ENCODE measurements at places on chromosomes 11 and 22.
A peak's percentile ranks its signal among the peaks of the same experiment; 100 is the strongest.

GRCh38 chr11:120713296-120713695 is 201.7 kb downstream of the GRIK4 start:
- DNase-seq: no peak

DNA sequence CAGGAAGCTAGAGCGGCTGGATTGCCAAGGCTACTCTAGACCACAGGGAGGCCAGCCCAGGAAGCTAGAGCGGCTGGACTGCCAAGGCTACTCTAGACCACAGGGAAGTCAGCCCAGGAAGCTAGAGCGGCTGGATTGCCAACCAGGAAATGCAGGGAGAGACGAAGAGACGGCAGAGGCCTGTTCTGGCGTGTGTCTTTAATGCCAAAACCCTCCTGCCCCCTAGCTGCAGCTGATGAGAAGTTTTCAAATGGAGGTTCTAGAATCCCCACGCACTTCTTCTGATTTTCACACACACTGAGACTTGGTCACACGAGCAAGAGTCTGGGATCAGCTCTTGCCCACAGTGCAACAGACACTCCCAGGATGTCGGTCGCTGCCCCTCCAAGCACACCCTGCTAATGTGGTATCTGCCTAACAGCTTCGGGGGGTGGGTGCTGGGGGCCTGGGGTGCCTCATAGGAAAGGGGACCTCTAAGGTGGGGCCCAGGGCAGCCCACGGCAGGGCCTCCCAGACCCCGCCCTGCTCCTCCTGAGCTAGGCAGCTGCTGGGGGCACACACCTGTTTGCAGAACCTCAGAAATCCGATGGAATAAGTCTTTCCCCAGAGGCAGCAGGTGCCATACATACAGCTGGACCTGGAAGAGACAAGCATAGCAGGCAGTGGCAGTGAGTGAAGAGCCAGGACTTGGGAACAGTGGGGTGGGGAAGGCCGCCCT is 28.5 kb downstream of the MAFF start:
- DNase-seq: no peak

GRCh38 chr11:18671246-18671645 is 27.3 kb upstream of the TMEM86A start:
- no peak for DNase-seq

- no peak for DNase-seq
These were observed 40.2 kb downstream of the HTR3A start for GRCh38 chr11:114015117-114015516.

DNA sequence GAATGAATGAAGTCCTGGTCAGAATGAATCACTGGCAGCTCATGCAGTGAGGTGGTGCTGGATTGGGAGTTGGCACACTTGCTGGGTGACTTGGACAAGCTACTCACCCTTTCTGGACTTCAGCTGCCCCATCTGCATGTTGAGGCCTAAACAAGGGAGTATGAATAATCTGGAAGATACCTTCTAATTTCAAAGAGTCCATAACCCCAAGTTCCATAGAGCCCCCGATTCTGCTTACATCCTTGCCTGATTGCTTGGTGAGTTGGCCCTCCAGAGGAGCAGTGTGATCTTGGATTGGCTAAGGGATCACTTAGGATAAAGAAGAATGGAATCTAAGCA is 18.3 kb upstream of the ACCSL start:
- DNase-seq: no peak

GRCh38 chr11:9615031-9615451 is 41.6 kb downstream of the WEE1 start:
- DNase-seq: no peak

DNA sequence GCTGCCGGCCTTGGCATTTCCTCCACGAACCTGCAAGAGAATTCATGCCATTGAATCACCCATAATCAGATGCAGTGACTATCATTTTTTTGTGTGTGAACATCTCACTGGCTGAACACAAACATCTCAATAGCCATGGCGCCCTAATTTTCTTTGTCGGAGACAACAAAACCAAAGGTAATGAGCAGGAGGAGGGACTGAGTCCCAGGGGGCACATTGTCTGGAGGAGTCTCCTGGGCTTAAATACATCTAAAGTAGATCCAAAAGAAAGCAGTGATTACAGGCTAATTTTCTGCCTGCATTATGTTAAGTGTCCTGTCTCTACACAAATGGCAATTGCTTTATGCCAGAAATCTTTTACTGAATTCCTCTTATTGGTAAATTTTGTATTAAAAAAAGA is 113.5 kb downstream of the NTM start:
- DNase-seq: no peak

DNA sequence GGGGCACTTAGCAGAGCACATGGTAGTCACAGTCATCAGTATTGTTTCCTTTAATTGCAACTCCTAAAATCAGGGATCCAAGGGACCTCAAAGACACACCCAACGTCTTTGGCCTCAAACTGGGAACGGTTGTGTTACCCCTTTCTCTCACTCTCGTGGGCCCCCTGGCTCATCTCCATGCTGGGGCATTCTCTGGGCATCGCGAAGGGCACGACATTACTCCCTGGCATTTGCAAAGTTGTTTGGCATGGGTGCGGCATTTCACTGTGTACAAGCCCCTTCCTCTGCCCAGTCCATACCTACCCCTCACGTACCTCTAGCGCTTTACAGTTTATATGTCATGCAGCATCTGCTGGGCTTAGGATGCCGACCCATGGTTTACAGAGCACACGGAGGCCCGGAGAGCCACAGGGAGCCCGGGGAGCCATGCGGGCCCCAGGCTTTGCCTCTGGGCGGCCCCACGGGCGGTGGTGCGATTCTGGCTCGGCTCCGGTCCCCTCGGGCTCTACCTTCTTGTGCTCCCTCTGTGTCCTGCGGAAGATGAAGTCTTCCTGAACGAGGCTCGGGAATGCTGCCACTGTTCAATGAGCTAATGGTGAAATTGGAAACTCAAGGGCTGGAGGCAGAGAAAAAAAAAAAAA is 21.9 kb upstream of the CACNG2 start:
- DNase-seq: no peak

- DNase-seq: no peak
These were observed 21.0 kb upstream of the MS4A6E start for GRCh38 chr11:60305906-60306619.

DNA sequence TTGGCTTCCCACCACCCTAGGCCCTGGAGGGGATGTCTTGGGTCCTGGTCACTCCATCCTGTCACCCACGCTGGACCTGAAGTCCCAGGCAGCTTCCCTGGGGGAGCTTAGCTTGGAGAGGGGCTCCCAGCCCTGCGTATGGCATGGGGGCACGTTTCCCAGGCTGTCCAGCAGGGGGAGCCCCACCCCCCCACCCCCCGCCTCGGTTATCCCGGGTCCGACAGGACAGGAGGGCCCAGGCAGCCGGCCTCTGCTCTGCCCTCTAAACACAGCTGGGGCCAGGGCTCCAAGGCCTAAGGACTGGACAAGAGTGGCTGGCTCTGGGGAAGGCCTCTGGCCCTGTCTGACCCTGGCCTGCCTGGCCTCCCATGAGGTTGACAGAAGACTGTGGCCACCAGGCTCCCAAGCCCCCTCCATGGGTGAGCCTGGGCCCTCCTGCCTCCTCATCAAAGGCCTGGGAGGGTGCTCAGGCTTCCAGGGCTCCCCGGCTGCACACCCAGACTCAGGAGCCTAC is 104.8 kb downstream of the NECTIN1 start:
- DNase-seq: no peak

DNA sequence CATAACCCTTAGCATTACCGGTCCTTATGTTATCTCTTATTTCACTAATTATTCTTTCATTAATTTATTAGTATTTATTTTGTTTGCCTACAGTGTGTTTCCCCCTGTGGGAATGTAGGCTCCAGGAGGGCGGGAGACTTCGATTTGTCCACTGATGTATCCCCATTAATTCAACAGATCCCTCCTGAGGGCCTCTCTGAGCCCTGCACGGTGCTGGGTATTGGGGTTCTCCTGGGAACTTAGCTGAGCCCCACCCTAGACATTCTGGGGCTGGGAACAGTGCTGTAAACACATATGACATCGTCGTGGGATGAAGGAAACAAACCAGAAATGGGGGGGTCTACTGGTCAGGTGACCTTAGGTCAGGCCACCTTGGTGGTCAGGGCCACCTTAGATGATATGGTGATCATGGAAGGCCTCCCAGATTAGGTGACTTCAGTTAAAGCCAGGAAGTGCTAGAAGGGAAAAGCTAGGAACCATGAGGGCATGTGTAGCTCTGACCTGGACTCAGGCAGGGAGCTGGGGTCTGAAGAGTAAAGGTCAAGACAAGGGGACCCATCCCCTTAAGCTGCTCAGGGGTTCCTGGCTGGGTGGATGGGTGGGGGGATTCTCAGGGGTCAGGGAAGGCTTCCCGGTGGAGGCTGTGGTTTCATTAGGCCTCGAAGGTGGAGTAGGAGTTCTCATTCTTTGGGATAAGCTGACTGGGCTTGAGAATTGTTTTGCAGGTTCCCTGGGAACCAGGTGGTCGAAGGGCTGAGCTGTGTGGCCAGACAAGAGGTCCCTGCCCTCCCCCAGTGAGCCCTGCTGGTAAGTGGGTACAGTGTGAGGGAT is 1.0 kb downstream of the PHETA2 start:
- DNase-seq: no peak

DNA sequence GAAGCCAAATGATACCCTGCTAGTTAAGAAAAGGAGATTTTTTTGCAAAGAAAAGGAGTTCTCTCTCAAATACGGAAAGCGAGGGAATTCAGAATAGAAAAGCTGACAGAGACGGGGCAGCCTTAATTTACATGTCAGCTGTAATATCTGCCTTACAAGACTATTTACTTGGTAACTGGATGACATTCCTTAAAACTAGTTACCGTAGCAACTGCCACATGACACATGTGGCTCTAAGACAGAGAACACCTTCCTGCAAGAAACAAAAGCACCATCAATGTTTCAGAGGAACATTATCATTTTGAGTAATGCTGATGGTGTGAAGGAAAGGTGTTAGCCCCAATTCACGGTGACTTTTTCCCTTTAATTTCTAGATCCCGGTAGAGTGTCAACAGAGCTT is 222.1 kb downstream of the LRRC4C start:
- no peak for DNase-seq

- DNase-seq: no peak
These were observed 135.2 kb downstream of the TTC28 start for GRCh38 chr22:28544431-28544868.

GRCh38 chr11:97856666-97857065 is 1164.1 kb upstream of the CNTN5 start:
- no peak for DNase-seq

GRCh38 chr11:74683941-74684481 is 47.2 kb downstream of the CHRDL2 start:
- DNase-seq: no peak

DNA sequence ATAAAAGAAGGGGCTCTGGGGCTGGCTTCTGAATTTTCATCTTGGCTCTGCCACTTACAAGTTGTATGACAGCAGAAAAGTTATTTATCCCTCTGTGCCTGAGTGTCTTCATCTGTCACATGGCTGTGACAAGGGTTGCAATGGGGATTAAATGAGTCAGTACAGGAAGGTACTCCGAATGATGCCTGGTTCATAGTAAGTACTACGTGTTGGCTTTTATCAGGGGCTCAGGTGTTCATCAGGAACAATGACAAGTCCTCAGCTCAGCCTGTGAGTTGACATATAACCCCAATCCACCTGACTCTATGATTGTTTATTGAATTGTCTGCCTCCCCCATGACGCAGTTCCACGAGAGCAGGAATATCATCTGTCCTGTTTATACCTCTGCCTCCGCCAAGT is 45.7 kb downstream of the PAMR1 start:
- DNase-seq: no peak

DNA sequence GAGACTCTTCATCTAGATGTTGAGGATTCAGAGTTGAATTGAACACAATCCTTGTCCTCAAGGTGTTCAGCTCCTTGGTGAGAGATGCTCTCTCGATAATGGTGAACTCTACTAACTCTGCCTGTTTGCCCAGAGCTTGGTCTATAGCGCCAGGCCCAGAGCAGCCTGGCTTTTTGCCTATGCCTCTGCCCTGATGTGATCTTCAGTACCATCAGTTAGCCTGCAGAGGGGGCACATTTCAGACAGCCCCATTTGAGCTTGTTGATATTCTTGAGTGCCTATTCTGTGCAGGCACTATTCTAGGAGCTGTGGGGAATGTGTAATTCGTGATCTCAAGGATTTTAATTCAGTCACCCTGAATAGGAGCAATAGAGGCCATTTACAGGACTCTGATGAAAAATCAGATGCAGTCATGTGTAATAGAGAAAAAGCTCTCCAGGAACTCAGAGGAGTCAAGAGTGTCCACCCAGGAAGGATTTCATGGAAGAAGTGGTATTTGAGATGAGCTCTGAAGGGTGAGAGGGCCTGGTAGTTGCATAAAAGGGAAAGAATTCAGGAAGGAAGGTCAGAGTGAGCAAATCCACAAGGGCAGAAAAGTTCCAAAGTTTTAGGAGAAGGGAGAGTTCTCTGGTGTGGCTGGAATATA is 19.3 kb downstream of the GTPBP1 start:
- no peak for DNase-seq

DNA sequence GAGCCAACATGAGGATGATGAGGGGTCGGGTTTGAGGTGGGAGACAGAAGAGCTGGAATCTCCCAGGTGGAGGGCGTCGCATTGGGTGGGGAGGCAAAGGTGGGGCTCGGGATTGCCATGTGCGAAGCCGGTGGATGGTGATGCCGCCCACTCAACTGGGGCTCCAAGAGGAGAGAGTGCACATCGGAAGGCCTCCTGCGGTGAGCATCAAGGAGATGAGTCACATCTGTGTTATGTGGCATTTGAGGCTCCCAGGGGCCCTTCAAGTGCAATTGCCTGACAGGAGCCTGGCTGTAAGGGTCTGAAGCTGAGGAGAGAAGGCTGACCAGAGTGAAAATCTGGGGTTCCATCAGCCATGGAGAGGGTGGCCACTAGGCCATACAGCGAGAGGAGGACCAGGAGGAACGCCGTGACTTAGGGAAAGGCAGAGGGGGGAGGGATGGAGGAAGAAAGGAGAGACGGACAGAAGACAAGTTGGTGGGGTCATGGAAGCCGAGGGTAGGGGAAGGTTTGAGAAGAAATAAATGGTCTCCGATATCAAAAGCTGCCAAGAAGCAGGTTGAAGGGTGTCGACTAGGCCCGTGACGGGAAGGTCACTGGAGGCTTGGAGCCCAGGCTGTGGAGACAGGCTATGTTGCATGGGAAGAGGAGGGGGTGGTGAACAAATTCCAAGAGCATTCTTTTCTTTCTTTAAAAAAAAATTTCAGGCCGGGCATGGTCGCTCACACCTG is 21.3 kb downstream of the RASD2 start:
- DNase-seq: no peak

DNA sequence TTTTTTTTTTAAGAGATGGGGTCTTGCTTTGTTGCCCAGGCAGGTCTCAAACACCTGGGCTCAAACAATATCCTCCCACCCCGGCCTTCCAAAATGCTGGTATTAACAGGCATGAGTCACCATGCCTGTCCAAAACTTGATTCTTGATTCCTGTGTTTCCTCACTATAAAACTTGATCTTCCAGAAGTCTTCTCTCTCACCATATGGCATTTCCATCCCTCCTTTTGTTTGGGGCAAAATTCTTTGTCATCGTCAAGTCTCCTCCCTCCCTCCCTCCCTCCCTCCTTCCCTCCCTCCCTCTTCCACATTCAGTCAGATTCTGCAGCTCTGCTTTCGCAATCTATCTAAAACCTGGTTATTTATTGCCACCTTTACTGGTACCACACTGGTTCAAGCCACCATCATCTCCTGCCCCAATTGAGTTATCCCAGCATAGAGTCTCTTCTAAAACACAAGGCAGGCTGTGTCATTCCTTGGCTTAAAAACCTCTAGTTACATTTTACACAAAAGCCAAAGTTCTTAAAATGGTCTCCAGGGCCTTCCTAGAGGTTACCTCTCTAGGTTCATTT is 65.0 kb upstream of the HORMAD2 start:
- DNase-seq: no peak

GRCh38 chr11:62171261-62171723 is 18.7 kb upstream of the SCGB1D1 start:
- peak; percentile 73 for DNase-seq

- no peak for DNase-seq
These were observed 103.7 kb downstream of the LRRC32 start for GRCh38 chr11:76566811-76567210.

Measured in muscle of arm (tissue), 14 donors.